ENCODE measurements at places on chromosomes 6 and 20.

- DNase-seq, result no peak
Observed at GRCh38 chr6:144181639-144182038, 31.3 kb downstream of the STX11 start.

GRCh38 chr6:129238991-129239390 lies 356.1 kb downstream of the LAMA2 start:
- no peak for DNase-seq

DNA sequence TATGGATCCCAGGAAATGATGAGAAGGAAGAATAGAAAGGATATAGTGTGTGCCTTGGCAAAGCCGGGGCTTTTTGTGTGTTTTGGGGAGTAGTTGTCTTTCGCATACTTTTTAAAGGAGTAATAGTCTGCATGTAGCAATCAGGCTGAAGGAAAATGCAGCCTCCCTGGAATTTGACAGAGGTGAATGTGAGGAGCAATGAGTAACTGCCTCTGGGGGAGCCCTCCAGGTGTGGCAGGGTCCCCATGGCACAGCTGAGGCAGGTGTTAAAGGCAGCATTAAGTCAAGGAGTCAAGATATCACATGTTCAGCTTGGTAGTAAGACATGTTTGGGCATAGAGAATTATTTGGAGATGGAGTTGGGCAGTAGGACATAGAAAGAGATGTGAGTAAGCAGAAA lies 203.1 kb downstream of the C6orf118 start:
- no peak for DNase-seq

- DNase-seq, result no peak
Observed at GRCh38 chr20:4671015-4671414, 50.7 kb upstream of the PRND start.

DNA sequence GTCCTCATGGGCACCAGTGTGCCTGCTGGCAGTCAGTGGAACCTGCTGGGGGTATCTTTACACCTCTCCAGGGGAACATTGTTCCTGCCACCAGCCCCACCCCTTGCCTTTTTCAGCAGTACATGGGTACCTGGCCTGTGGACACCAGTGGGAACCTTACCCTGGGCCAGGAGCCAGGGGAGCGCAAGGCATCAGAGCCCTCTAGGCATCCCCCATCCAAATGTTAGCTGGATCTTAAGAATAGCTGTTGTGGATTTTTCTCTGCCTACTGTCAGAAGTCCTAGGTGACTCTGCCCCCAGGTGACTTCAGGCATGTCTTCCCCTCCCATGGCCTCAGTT lies 38.8 kb upstream of the ID1 start:
- no peak for DNase-seq
